A549 treated with GW870086 at 1 μM for 4 hours (cell line): ENCODE measurements at places on chromosomes 2 and 18. TPM values are rescaled to one million over a fixed set of nuclear protein-coding genes. Genes with fewer than 3 reads are reported as not detected.

The ZBTB14 gene
- 6.8 to 8.0 TPM (median 7.2 TPM) in 5 replicates for total RNA-seq

The IL36A gene
- not detected in 5 replicates for total RNA-seq

The PARD6G gene
- 2.5 to 3.5 TPM (median 3.2 TPM) in 5 replicates for total RNA-seq

The TTN gene
- total RNA-seq = under 0.01 to 0.02 TPM (median under 0.01 TPM) in 5 replicates

The TYMS gene
- 166 to 177 TPM (median 168 TPM) in 5 replicates for total RNA-seq

The GTF3C2 gene
- total RNA-seq = 56.5 to 64.6 TPM (median 61.4 TPM) in 5 replicates

The GPBAR1 gene
- total RNA-seq = 0.19 to 0.42 TPM (median 0.23 TPM) in 5 replicates

The STARD6 gene
- 0.22 TPM in 1 of 5 replicates, not detected in the others for total RNA-seq

The CNGA3 gene
- 0.03 to 0.06 TPM in 2 of 5 replicates, not detected in the others for total RNA-seq

The BOD1L2 gene
- not detected in 5 replicates for total RNA-seq

The ESCO1 gene
- total RNA-seq = 8.1 to 10.2 TPM (median 9.2 TPM) in 5 replicates

The GLI2 gene
- total RNA-seq = 16.9 to 27.3 TPM (median 22.9 TPM) in 5 replicates

The MTCL1 gene
- total RNA-seq = 49.9 to 68.0 TPM (median 63.1 TPM) in 5 replicates

The HAUS1 gene
- 32.2 to 44.6 TPM (median 36.0 TPM) in 5 replicates for total RNA-seq

The DSG2 gene
- total RNA-seq = 43.0 to 68.6 TPM (median 65.3 TPM) in 5 replicates

The RGPD3 gene
- 0.07 to 0.14 TPM (median 0.13 TPM) in 5 replicates for total RNA-seq

The SETBP1 gene
- total RNA-seq = 0.46 to 0.61 TPM (median 0.56 TPM) in 5 replicates

The SERPINB10 gene
- not detected in 5 replicates for total RNA-seq

The MARCHF4 gene
- total RNA-seq = 24.7 to 33.2 TPM (median 28.4 TPM) in 5 replicates

The GREB1L gene
- total RNA-seq = 1.8 to 4.5 TPM (median 3.4 TPM) in 5 replicates

The C2orf76 gene
- total RNA-seq = 10.5 to 12.7 TPM (median 12.6 TPM) in 5 replicates

The C2orf78 gene
- not detected in 5 replicates for total RNA-seq

The IL1A gene
- 0.09 to 0.35 TPM (median 0.21 TPM) in 5 replicates for total RNA-seq

The CCT7 gene
- total RNA-seq = 544 to 868 TPM (median 595 TPM) in 5 replicates

The ASNSD1 gene
- total RNA-seq = 30.8 to 39.1 TPM (median 37.2 TPM) in 5 replicates

The SERPINB11 gene
- total RNA-seq = 0.13 to 0.17 TPM (median 0.15 TPM) in 3 of 5 replicates, not detected in the others

The MAL gene
- not detected in 5 replicates for total RNA-seq

The CNTNAP5 gene
- total RNA-seq = not detected in 5 replicates

The TMEM178A gene
- 0.15 to 0.29 TPM (median 0.28 TPM) in 3 of 5 replicates, not detected in the others for total RNA-seq
